ENCODE measurements at places on chromosomes 1 and 21.

- peak; percentile 75 for DNase-seq
These were observed 12.9 kb upstream of the SELENON start for GRCh38 chr1:25786887-25787759.

DNA sequence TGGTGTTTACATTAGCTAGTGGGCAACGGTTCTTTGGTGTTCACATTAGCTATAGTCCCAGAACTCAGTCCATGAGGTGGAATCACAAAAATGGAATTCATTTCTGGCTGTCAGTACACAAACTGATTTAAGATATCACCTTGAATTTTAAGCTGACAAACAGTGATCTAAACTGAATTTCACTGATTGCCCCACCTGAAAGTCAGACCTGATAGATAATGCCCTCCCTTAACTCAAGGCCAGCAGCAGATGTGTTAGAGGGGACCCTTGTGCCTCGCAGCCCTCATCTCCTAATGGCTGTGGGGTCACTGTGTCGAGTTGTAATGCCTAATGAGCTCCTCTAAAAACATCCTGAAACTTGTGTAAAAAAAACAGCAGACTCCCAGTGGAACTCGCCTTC, 8.6 kb downstream of the ARF1 start:
- DNase-seq: no peak

GRCh38 chr1:119795261-119796200, 15.7 kb downstream of the REG4 start:
- no peak for DNase-seq

DNA sequence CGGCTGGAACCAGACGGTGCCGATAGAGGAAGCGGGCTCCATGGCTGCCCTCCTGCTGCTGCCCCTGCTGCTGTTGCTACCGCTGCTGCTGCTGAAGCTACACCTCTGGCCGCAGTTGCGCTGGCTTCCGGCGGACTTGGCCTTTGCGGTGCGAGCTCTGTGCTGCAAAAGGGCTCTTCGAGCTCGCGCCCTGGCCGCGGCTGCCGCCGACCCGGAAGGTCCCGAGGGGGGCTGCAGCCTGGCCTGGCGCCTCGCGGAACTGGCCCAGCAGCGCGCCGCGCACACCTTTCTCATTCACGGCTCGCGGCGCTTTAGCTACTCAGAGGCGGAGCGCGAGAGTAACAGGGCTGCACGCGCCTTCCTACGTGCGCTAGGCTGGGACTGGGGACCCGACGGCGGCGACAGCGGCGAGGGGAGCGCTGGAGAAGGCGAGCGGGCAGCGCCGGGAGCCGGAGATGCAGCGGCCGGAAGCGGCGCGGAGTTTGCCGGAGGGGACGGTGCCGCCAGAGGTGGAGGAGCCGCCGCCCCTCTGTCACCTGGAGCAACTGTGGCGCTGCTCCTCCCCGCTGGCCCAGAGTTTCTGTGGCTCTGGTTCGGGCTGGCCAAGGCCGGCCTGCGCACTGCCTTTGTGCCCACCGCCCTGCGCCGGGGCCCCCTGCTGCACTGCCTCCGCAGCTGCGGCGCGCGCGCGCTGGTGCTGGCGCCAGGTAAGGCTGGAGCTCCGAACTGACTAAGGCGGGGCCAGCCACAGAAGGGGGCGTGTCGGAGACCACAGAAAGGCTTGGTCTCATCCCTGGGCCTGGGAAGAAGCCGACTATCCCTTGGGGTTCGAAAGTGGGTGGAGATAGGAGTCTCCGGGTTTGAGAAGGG, 486 bp downstream of the SLC27A3 start:
- peak; percentile 71 for DNase-seq

GRCh38 chr1:199272139-199272544, 633.3 kb downstream of the PTPRC start:
- peak; percentile 84 for DNase-seq

DNA sequence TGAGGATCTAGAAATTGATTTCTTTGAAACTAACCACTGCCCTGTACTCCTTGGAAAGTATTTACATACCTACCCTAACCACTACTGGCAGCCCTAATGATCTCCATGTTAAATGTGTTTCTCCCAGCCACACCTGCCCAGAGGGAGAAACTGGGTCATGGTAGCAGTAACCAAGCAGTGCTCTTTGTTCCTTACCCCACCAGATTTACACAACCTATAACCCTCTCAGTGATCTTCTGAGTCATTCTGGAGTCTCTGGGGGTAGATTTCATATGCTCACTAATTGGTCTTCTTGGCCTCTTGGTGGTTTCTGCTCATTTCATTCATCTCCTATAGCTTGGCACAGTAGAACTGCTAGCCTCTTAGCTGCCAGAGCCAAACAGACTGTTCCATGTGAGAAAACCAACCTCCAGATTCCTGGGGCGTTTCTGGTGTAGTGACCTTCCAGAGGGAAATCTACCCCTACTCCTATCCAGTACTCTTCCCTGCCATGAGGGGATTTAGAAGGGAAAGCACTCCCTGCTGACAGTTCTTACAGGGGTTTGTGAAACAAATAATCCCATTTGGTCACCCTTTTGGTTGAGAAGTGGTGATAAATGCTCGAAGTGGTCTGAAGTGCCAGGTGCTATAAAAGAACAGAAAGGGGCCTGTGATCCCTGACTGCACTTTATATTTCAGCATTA, 36.2 kb upstream of the LRIG2 start:
- DNase-seq: peak; percentile 24

DNA sequence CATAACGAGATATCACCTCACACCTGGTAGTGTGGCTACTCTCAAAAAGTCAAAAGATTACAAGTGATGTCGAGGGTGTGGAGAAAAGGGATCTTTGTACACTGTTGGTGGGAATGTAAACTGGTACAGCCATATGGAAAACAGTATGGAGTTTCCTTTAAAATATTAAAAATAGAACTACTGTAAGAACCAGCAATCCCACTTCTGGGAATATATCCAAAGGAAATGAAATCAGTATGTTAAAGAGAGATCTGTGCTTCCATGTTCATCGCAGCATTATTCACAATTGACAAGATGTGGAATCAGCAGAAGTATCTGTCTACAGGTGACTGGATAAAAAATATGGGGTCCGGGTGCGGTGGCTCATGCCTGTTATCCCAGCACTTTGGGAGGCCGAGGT, 7.6 kb upstream of the PIK3C2B start:
- DNase-seq: no peak

DNA sequence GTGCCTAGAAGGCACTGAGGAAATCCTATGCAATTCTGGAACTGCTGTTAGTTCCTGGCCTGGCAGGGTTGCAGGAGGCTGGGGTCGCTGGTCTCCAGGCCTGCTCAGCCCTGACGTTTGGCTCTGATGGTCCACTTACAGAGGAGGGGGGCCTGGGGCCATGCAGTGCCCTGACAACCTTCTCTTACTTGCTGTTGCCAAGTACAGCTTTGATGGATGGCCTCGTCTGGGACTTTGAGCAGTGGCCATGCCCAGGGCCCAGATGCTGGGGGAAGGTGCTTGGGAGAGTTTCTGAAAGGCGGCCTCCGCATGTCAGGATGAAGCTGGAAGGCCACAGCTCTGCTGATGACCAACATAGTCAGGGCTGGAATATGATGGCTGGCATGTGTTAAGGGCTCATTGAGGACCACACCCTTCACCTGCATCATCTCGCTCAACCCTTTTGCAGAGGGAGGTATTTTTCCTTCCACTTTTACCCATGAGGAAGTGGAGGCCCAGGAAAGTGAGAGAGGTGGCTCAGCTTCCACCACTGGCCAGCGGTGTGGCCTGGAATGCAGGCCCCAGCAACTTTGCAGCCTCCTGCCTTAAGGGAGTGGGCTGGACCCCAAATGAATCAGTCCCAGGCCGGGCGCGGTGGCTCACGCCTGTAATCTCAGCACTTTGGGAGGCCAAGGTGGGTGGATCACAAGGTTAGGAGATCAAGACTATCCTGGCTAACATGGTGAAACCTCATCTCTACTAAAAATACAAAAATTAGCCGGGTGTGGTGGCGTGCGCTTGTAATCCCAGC, 34.7 kb upstream of the LRRC3 start:
- DNase-seq: no peak

DNA sequence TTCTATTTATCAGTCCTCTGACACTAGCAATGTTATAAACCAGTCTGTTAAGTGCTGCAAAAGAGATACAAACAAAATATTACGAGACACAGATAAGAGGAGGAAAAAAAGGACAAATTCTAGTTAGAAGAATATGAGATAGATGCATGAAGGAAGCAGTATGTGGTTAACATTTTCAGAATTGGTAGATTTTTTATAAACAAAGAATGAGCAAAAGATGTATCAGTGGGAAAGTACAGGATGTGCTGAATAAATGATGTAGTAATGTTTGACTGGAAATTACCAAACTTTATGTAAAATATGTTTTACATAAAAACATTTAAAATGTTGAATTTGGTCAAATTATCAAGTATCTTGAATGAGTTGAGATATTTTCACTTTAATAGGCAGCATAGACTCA, 574.2 kb downstream of the NUF2 start:
- DNase-seq: no peak

GRCh38 chr1:114215436-114215835, 61.8 kb upstream of the SYT6 start:
- DNase-seq: peak; percentile 18

GRCh38 chr1:34292472-34292871, 115.8 kb downstream of the C1orf94 start:
- DNase-seq: no peak

DNA sequence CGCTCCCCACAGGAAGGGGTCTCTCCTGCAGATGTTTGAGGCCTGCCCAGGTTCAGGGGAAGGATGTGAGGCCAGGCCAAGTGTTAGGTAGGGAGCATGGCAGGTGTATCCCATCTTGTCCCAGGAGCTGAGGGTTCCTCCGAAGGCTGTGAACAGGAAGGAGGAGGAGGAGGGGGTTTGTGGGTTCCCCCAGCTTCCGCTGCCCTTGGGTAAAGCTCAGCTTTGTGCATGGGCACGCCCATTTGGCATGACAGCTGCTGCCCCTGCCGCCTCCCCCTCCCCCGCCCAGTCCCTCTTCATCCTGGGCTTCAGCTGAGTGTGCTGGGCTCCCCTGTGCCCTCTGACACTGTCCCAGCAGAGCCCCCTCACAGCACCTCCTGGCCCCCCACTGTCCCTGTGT, 25.5 kb downstream of the TNFRSF8 start:
- DNase-seq: no peak

DNA sequence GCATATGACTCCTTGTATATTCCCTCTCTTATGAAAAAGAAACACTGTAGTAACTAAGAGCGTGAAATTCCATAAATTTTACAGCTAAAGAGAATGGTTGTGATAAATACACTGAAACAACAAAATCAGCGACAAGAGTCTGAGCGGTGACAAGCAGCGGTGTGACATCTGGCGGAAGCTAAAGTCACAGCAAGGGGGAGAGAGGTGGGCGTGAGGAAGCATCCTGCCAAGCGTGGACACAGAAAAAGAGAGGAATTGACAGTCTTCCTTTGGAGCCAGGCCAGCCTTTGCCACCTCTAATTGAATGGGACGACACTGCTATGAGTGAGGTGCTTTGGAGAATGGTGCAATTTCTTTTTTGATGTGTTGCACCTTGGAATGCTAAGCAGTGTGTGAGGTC, 25.9 kb downstream of the PSMB2 start:
- DNase-seq: no peak

Measured in EH (cell line).